ENCODE measurements at places on chromosomes 7 and 10. TPM values are rescaled to one million over a fixed set of nuclear protein-coding genes. Genes with fewer than 3 reads are reported as not detected.

TCTN3 gene
- 20.6 TPM for total RNA-seq

PPP1R17 gene
- not detected for total RNA-seq

DENND2A gene
- not detected for total RNA-seq

ADAMTS14 gene
- 1.5 TPM for total RNA-seq

GIMAP1 gene
- total RNA-seq, result 13.3 TPM

GPR146 gene
- total RNA-seq, result 2.5 TPM

LIPF gene
- not detected for total RNA-seq

NAT16 gene
- not detected for total RNA-seq

DPP6 gene
- total RNA-seq, result not detected

WDR37 gene
- total RNA-seq, result 56.3 TPM

NOBOX gene
- not detected for total RNA-seq

Measured in natural killer cell (primary cell).